ENCODE measurements at places on chromosomes 4 and X.

DNA sequence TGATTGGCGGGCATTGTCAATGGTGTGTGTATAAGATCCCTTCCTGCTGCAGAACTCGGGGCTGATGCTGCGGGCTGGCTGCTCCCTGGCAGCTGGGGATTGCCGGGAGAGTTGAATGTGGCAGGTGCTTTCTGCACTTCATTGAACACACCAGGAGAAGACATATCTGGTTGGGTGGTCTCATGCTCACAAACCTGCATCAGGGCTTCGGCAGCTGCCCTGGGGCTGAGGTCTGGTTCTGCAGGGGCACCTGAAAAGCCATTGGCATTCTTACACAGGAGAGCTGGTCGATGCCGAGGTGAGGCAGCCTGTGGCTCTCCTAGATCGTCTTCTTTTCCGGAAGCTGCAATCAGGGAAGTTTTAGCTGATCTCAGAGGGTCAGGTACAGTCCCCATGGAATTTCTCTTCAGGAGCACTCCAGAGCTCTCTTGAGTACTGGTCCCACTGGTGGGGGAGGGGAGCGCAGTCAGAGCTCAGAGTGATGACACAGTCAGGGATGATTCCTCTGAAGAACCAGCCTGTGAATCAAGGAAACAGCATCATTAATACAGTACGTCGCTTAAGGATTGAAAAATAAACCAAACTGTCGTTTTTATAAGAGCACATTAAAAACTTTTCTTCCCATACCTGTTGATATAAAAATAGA, 57.8 kb downstream of the GPRIN3 start:
- H3K27ac ChIP-seq: no peak overlapping the region
- H3K36me3 ChIP-seq: peaks cover 19% of the 10 kb centered on the region
- no peak overlapping the region for H3K4me3 ChIP-seq
- peaks cover 3% of the 10 kb centered on the region for H3K4me1 ChIP-seq
- DNase-seq: no peak

DNA sequence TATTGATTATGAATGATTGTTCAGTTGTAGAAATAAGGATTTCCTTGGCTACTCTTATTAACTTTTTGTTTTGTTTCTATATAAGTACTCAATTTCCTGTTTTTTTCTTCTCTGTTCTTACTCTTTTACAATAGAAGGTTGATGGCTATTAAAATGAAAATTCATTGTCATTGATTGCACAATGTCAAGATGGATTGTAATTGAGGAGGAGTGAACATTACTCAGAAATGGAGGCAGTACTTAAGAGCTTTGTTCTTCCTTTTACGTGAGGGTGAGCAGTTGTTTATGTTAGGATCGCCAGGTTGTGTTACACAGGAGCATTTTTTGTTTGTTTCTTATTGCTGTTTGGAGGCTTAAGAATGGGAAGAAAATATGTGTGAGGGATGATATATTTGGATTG, 2062.4 kb downstream of the ARAP2 start:
- H3K4me3 ChIP-seq: no peak overlapping the region
- no peaks in the 10 kb centered on the region for H3K4me1 ChIP-seq
- DNase-seq: no peak
- H3K36me3 ChIP-seq: no peaks in the 10 kb centered on the region
- no peak overlapping the region for H3K27ac ChIP-seq

- no peak overlapping the region for H3K27ac ChIP-seq
- no peaks in the 10 kb centered on the region for H3K36me3 ChIP-seq
- H3K27me3 ChIP-seq: no peaks in the 10 kb centered on the region
- no peak overlapping the region for H3K4me3 ChIP-seq
- DNase-seq: no peak
Measured at GRCh38 chr4:33334416-33334815, 2614.2 kb downstream of the PCDH7 start.

GRCh38 chr4:57719456-57719855, 609.3 kb upstream of the IGFBP7 start:
- H3K4me3 ChIP-seq: no peak overlapping the region
- H3K36me3 ChIP-seq: no peaks in the 10 kb centered on the region
- no peak overlapping the region for H3K27ac ChIP-seq

DNA sequence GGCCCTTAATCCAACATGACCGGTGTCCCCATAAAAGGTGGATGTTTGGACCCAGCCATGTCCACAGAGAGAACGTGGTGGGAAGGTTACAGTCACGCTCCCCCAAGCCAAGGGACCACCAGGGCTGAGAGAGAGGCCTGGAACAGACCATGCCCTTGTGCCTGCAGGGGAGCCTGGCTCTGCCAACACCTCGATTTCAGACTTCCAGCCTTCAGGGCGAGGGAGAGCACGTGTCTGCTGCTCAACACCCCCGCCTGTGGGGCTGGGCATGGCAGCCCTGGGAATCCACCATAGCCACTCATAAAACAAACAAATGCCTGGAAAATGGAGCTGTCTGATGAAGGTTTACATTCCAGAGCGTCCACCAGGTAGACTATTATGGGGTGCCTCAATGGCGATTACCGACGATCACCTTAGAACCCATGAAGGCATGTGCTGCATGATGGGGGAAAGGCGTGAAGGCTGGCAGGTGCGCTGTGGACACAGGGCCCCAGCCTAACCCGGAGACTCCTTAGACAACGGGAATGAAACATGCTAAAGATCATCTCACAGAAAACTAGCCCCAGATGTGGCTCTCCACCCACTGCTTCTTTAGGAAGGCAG, 42.3 kb upstream of the HMX1 start:
- DNase-seq: no peak
- H3K36me3 ChIP-seq: no peaks in the 10 kb centered on the region
- H3K4me1 ChIP-seq: peaks cover 3% of the 10 kb centered on the region

- H3K36me3 ChIP-seq: no peaks in the 10 kb centered on the region
- H3K4me3 ChIP-seq: no peak overlapping the region
- no peak overlapping the region for H3K27ac ChIP-seq
- H3K27me3 ChIP-seq: no peaks in the 10 kb centered on the region
Measured at GRCh38 chr4:5755161-5755560, 44.2 kb downstream of the EVC start.

- H3K4me3 ChIP-seq: no peak overlapping the region
- no peaks in the 10 kb centered on the region for H3K4me1 ChIP-seq
- DNase-seq: no peak
- H3K27ac ChIP-seq: no peak overlapping the region
- no peaks in the 10 kb centered on the region for H3K36me3 ChIP-seq
- no peaks in the 10 kb centered on the region for H3K27me3 ChIP-seq
Measured at GRCh38 chr4:148735432-148736155, 293.4 kb upstream of the NR3C2 start.

DNA sequence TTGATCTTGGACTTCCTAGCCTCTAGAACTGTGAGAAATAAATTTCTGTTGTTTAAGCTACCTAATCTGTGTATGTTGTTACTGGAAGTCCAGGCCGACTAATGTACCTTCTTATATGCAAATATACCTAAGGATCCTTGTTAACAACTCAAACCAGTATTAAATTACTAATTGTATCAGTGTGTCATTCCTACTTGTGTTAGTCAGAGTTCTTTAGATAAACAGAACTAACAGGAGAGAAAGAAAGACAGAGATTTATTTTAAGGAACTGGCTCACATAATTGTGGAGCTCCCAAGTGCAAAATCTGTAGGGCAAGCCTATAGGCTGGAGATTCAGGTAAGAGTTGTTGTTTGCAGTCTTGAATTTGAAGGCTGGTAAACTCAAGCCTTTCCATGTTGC, 120.0 kb downstream of the ADGRL3 start:
- no peaks in the 10 kb centered on the region for H3K4me1 ChIP-seq
- no peaks in the 10 kb centered on the region for H3K27me3 ChIP-seq
- no peak for DNase-seq
- H3K4me3 ChIP-seq: no peak overlapping the region
- H3K36me3 ChIP-seq: no peaks in the 10 kb centered on the region
- no peak overlapping the region for H3K27ac ChIP-seq

DNA sequence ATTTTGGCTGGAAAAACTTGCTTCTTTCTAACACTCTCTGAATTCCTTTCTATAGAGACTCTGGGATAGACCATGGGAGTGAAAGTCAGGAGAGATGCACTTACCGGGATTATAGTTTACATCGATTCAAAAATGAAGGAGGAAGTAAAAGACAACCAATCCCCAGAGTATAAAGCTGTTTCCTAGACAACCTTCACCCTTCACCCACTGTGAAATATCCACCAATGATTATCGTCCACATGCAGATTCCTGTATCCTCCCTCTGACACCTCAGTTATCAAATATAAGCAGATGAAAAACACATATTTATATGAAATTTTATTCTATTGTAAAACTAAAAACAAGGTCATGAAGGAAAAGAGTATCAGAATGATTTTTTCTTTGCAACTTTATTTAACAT, 258.8 kb upstream of the GK2 start:
- no peak for DNase-seq
- H3K27me3 ChIP-seq: no peaks in the 10 kb centered on the region
- H3K4me1 ChIP-seq: no peaks in the 10 kb centered on the region
- no peaks in the 10 kb centered on the region for H3K36me3 ChIP-seq
- no peak overlapping the region for H3K4me3 ChIP-seq

GRCh38 chr4:64880557-64880956, 471.3 kb upstream of the TECRL start:
- no peak overlapping the region for H3K27ac ChIP-seq
- H3K36me3 ChIP-seq: no peaks in the 10 kb centered on the region
- no peaks in the 10 kb centered on the region for H3K27me3 ChIP-seq
- H3K4me1 ChIP-seq: no peaks in the 10 kb centered on the region
- no peak overlapping the region for H3K4me3 ChIP-seq

- no peaks in the 10 kb centered on the region for H3K36me3 ChIP-seq
- H3K4me1 ChIP-seq: no peaks in the 10 kb centered on the region
- no peak overlapping the region for H3K4me3 ChIP-seq
- H3K27me3 ChIP-seq: no peaks in the 10 kb centered on the region
Measured at GRCh38 chr4:174505892-174506291, 16.4 kb downstream of the HPGD start.

DNA sequence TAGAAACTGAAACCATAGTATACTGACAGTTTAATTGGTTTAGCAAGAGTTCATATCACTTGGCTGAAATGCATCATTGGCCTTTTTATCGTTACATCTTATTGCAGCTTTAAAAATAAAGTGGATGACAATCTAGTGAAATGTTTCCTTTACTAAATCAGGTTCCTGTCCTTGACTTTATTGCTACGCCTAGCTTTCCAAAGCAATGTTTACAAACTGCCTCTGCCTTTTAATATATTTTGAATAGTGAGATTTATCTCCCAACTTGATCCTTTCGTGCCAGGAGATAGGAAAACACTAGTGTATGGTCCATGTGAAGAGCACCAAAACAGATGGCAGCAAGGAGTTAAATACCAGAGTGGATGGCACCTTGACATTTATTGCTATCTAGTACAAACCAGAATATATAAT, 67.0 kb downstream of the GPC3 start:
- no peak overlapping the region for H3K27ac ChIP-seq
- H3K4me3 ChIP-seq: no peak overlapping the region
- peaks cover 18% of the 10 kb centered on the region for H3K4me1 ChIP-seq
- no peaks in the 10 kb centered on the region for H3K36me3 ChIP-seq

- H3K4me3 ChIP-seq: no peak overlapping the region
- no peaks in the 10 kb centered on the region for H3K27me3 ChIP-seq
- no peak for DNase-seq
- no peaks in the 10 kb centered on the region for H3K36me3 ChIP-seq
- no peak overlapping the region for H3K27ac ChIP-seq
- no peaks in the 10 kb centered on the region for H3K4me1 ChIP-seq
Measured at GRCh38 chrX:36501169-36501702, 506.9 kb upstream of the FAM47C start.

GRCh38 chr4:155444721-155445120, 68.0 kb upstream of the MAP9 start:
- H3K36me3 ChIP-seq: no peaks in the 10 kb centered on the region
- no peaks in the 10 kb centered on the region for H3K27me3 ChIP-seq
- no peak for DNase-seq
- H3K27ac ChIP-seq: no peak overlapping the region
- no peaks in the 10 kb centered on the region for H3K4me1 ChIP-seq
- H3K4me3 ChIP-seq: no peak overlapping the region

GRCh38 chr4:61335241-61335763, 135.2 kb downstream of the ADGRL3 start:
- H3K27ac ChIP-seq: no peak overlapping the region
- no peaks in the 10 kb centered on the region for H3K36me3 ChIP-seq
- H3K4me3 ChIP-seq: no peak overlapping the region
- no peaks in the 10 kb centered on the region for H3K4me1 ChIP-seq
- no peaks in the 10 kb centered on the region for H3K27me3 ChIP-seq

DNA sequence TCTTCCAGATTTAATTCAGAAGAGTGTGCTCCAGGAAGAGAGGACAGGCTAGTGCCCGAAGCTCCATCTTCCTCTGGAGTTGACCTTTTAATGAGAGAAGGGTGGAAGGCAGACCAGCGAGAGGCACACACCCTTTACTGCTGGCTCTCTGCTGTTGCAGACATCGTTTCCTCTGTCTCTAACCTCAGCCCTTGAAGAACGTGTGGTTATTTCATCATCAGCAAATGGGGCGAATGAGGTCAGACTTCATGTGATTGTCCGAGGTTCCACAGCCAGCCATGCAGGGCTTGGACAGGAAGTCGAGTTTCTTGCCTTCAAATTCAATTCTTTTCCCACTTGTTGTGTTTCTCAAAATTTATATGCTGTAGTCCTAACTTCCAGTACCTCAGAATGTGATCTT, 155.2 kb upstream of the MSX1 start:
- H3K4me3 ChIP-seq: no peak overlapping the region
- no peaks in the 10 kb centered on the region for H3K4me1 ChIP-seq
- H3K27me3 ChIP-seq: no peaks in the 10 kb centered on the region
- DNase-seq: no peak
- H3K27ac ChIP-seq: no peak overlapping the region
- no peaks in the 10 kb centered on the region for H3K36me3 ChIP-seq

GRCh38 chrX:101709384-101709783, 49.7 kb upstream of the ARMCX2 start:
- H3K36me3 ChIP-seq: no peaks in the 10 kb centered on the region
- no peaks in the 10 kb centered on the region for H3K4me1 ChIP-seq
- H3K27ac ChIP-seq: no peak overlapping the region

DNA sequence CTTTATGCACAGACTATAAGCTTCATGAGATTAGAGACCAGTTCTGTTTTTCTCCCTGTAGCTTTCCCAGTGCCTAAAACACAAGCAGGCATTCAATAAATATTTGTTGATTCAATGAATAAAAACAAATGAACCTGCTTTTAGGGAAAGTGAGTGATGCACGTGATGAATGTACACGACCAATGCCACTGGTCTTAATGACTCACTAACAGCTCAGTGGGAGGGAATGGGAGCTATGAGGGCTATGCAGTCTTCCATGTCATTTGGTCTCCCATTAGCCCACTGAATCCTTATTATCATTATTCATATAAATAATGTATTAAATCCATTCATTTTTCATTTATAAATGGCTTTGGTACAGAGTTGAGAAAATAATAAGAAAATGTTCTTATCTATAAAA, 247.4 kb downstream of the FBXO8 start:
- no peaks in the 10 kb centered on the region for H3K36me3 ChIP-seq
- no peaks in the 10 kb centered on the region for H3K27me3 ChIP-seq
- no peaks in the 10 kb centered on the region for H3K4me1 ChIP-seq
- no peak overlapping the region for H3K4me3 ChIP-seq

DNA sequence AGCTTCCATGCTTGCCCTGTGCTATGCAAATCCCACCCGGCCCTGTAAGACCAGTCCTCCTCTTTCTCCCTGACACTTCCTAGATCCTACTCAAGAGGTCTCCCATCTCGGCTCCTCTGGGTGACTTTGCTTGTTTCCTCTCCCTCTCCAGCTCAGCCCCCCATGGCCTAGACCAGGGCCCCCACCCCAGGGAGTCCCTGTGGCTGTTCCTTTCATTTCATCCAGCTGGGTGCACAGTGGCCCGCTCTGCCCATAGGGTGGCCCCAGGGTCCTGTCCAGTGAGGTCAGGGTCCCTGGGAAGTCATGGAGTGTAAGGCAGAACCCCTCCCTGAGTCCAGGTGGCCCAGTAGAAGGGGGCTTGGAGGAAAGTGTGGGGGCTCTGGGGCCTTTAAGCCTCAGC, 52.3 kb upstream of the NKX1-1 start:
- no peaks in the 10 kb centered on the region for H3K4me1 ChIP-seq
- no peak overlapping the region for H3K27ac ChIP-seq
